ENCODE measurements at places on chromosomes 7 and 10.

GRCh38 chr10:21764466-21765189 lies 230.6 kb downstream of the MLLT10 start:
- no peak overlapping the region for H3K4me3 ChIP-seq
- H3K27me3 ChIP-seq: no peaks in the 10 kb centered on the region
- no peaks in the 10 kb centered on the region for H3K36me3 ChIP-seq
- H3K27ac ChIP-seq: no peak overlapping the region

- H3K27ac ChIP-seq: no peak overlapping the region
- no peak overlapping the region for H3K4me3 ChIP-seq
Measured at GRCh38 chr7:103119791-103120291, 29.1 kb downstream of the NAPEPLD start.

- no peak overlapping the region for H3K27ac ChIP-seq
- no peaks in the 10 kb centered on the region for H3K4me1 ChIP-seq
- no peaks in the 10 kb centered on the region for H3K27me3 ChIP-seq
- no peak for DNase-seq
- no peak overlapping the region for H3K4me3 ChIP-seq
Measured at GRCh38 chr7:46513447-46513848, 592.4 kb upstream of the IGFBP3 start.

DNA sequence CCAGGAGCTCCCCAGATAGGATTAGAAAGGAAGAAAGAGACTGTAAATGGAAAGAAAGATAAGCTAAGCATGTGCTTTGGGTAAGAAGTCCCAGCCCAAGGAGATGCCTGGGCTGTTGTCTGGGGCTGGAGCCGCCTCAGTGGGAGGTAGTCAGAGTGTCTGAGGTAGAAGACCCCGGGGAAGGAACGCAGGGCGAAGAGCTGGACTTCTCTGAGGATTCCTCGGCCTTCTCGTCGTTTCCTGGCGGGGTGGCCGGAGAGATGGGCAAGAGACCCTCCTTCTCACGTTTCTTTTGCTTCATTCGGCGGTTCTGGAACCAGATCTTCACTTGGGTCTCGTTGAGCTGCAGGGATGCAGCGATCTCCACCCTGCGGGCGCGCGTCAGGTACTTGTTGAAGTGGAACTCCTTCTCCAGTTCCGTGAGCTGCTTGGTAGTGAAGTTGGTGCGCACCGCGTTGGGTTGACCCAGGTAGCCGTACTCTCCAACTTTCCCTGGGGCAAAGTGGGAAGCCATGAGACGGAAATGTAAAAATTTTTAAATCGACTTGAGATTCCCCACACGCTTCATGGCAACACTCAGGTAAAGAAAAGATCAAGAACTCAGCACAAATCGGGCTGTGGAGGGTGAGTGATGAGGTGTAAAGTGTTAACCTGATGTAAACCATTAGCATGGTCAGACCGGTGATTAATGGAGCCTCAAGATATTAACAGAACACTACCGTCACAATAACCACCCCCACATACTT lies 1.3 kb downstream of the HOXA1 start:
- H3K27me3 ChIP-seq: no peaks in the 10 kb centered on the region
- H3K27ac ChIP-seq: no peak overlapping the region
- peaks cover 5% of the 10 kb centered on the region for H3K36me3 ChIP-seq
- no peak for DNase-seq

GRCh38 chr7:70384024-70384423 lies 747.9 kb upstream of the GALNT17 start:
- no peak overlapping the region for H3K4me3 ChIP-seq
- no peak overlapping the region for H3K27ac ChIP-seq
- no peaks in the 10 kb centered on the region for H3K4me1 ChIP-seq
- no peak for DNase-seq
- H3K36me3 ChIP-seq: no peaks in the 10 kb centered on the region

GRCh38 chr7:79547132-79547531 lies 93.7 kb upstream of the MAGI2 start:
- H3K27ac ChIP-seq: no peak overlapping the region
- no peaks in the 10 kb centered on the region for H3K27me3 ChIP-seq
- H3K36me3 ChIP-seq: no peaks in the 10 kb centered on the region
- no peak overlapping the region for H3K4me3 ChIP-seq
- no peak for DNase-seq
- H3K4me1 ChIP-seq: no peaks in the 10 kb centered on the region

GRCh38 chr10:88114368-88114767 lies 250.9 kb downstream of the PTEN start:
- no peak overlapping the region for H3K4me3 ChIP-seq
- H3K27me3 ChIP-seq: no peaks in the 10 kb centered on the region
- H3K4me1 ChIP-seq: peaks cover 14% of the 10 kb centered on the region
- no peak overlapping the region for H3K27ac ChIP-seq

Data from RWPE2 (cell line).